AG09319 (cell line): ENCODE measurements at places on chromosomes 13 and 19.
A peak's percentile ranks its signal among the peaks of the same experiment; 100 is the strongest.

- DNase-seq: peak; percentile 8
Measured at GRCh38 chr13:66210677-66211076, 1019.5 kb downstream of the PCDH9 start.

- DNase-seq: no peak
Measured at GRCh38 chr19:37936166-37936565, 29.2 kb downstream of the SIPA1L3 start.

DNA sequence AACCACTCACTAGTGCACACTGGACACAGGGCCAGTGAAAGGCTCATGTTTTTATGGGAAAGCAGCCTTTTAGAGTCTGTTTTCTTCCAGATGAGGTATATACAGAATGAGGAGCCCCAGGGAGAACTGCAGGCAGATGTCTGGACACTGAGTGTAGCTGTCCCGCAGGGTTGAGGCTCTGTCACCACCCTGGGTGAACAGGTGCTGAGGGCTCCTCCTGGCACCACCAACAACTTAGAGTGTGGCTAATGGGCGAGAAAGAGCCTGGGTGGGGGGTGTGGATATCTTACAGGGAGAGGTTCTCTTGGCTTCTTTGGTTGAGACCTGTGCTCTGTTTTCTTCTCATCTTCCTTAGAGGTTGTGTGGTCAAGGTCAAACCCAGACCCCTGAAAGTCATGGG lies 202.1 kb upstream of the GPR12 start:
- no peak for DNase-seq

- DNase-seq: no peak
Measured at GRCh38 chr13:35781036-35782000, 304.8 kb upstream of the MAB21L1 start.

DNA sequence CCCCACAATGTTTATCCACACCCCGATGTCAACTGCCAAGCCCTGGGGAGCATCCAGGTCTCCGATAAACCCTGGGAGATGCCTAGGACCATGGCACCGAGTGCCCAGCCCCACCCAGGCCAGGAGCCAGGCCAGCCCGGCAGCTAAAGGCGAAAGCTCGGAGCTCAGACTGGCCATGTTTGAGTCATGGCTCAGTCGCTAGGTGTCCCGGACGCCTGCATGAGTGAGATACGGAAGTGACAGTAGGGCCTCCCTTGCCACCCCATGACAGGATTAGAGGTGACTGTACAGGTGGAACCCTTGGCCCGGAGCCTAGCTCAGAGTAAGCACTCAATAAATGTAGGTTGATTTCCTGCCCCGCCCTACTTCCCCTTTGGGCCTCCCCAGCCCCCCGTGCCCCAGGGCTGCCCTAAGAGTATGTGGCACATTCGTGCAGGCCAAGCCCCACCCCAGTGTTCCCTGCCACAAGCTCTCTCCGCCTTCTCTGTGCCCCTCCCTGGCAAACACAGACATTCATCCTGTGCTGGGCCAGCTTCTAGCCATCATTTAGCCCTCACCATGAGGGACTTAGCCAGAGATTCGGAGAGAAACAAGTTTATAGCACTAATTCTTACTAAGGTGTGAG lies 5.8 kb upstream of the TPM4 start:
- DNase-seq: no peak

DNA sequence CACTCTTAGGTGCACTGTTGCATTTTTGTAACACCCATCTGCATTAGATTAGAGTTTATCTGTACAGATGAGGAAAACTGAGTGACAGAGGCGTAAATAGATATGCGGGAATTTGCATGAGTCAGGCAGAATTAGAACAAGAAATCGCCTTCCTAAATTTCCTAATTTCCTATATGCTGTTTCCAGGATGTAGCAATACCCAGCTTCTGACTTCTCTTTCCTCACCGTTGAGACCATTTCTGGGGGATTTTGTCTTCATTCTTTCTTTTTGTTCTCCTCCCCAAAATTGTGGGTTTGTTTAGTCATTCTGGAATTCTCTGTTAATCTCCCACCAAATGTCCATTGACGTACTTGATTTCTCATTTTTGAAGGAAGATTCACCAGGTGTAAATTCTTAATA lies 10.6 kb upstream of the ZNF792 start:
- DNase-seq: no peak

GRCh38 chr13:80054806-80055205 lies 286.1 kb downstream of the SPRY2 start:
- no peak for DNase-seq

DNA sequence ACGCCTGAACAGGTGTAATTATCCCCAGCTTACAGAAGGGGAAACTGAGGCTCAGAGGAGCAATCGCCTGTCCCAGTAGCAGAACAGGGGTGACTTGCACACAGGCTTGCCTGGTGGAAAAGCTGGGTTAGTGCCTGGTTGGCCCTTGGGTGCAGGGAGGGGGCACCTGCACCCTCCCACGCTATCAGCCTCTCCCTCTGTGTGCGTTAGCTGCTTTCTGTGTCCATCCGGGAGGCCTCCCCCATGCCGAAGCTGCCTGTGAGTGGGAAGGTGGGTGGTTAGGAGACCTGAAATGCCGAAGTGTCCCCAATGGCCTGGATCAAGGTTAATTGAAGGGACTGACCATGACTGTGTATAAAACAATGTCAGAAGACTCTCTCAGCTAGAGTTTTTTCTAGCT lies 295.0 kb downstream of the ZNF536 start:
- DNase-seq: no peak

DNA sequence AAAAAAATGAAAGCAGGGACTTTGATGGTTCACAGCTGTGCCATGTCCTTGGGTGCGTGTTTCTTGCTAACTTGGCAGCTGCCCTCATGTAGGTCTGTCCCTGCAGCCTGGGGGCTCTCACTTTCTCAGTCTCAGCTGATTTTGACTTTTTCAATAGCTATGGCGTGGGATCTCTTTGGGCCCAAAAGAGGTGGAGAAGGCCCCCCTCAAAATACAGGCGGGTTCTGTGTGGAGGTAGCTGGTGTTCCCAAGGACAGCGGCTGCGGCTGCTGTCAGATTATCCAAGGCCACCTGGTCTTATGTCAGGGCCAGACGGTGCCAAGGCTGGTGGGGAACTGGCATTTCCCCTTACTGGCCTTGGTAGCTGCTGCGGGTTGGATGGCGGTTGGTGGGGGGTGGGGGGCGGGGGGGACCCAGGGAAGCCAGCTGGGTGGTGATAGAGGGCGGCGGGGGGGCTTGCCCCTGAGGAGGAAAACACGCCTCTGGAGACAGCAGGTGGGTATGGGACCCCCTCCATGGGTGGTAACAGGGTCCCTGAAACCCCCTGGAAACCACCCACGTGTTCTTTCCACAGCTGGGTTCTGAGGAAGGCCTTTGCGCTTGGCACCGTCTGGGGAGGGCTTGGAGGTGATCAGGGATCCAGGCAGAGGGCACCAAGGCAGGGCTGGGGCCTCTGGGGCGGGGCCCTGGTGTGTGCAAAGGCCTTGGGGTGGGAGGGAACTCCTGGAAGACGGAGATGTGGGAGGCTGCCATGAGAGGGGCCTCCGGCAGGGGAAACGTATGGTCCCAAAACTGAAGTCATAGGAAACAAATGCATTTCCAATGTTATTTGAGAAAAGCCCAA lies 4.1 kb downstream of the TIMM13 start:
- no peak for DNase-seq

- no peak for DNase-seq
Measured at GRCh38 chr13:90622541-90622940, 724.9 kb upstream of the MIR17HG start.

- no peak for DNase-seq
Measured at GRCh38 chr13:113216254-113217048, 7.0 kb downstream of the CUL4A start.

DNA sequence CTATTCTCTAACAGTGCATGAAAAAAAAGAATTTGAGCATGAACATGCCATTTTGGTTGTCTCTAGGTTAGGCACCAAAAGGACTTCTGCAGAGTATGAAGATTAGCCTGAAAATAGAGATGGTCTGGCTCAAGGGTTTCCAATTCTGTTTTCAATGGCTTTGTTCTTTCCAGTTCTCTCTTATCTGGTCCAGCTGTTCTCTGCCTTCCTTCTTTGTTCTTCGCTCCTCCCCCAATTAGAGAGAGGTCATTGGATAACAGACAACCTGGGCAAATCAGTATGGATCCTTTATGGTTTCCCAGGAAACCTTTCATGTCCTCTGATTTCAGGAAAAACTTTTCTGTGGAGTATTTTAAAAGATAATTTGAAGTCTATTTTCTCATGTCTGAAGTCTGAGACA lies 623.4 kb downstream of the PCDH17 start:
- DNase-seq: no peak

DNA sequence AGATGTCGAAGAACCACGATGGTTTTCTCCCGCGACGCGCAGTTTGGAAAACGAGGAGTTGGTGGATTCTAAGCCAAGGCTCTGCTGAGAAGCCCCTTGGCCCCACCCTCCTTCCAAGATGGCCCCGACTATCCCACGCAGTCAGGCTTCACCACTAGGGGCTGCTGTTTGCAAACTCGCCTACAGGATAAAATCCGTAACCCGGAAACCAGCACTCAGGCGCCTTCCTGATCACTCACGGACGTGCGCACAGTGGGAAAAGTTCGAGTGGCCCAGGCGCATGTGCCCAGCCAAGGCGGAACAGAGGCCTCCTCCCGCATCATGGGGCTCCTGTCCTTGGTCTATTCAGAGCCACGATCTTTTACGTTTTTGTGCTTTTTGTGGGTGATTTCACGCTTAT lies 19.2 kb upstream of the UQCR11 start:
- no peak for DNase-seq

- no peak for DNase-seq
Measured at GRCh38 chr13:40130871-40131636, 475.6 kb downstream of the COG6 start.

- no peak for DNase-seq
Measured at GRCh38 chr19:34475026-34475974, 6.3 kb upstream of the WTIP start.
